ENCODE measurements at places on chromosomes 5 and 9. TPM values are rescaled to one million over a fixed set of nuclear protein-coding genes. Genes with fewer than 3 reads are reported as not detected.
A peak's percentile ranks its signal among the peaks of the same experiment; 100 is the strongest.

GRCh38 chr9:88651682-88652633 lies 117.0 kb downstream of the NXNL2 start:
- no peak for DNase-seq
- no peaks in the 10 kb centered on the region for H3K4me1 ChIP-seq
- H3K36me3 ChIP-seq, result no peaks in the 10 kb centered on the region
- H3K27me3 ChIP-seq, result peaks cover 16% of the 10 kb centered on the region

SPINK4 gene
- not detected for total RNA-seq

NUTM2F gene
- not detected for total RNA-seq

GRCh38 chr5:131821221-131821620 lies 24.4 kb upstream of the FNIP1 start:
- no peaks in the 10 kb centered on the region for H3K27me3 ChIP-seq
- H3K36me3 ChIP-seq, result peaks cover 2% of the 10 kb centered on the region
- no peaks in the 10 kb centered on the region for H3K4me1 ChIP-seq
- no peak for DNase-seq
- no peak overlapping the region for H3K27ac ChIP-seq
- H3K4me3 ChIP-seq, result no peak overlapping the region

TAF11L5 gene
- not detected for total RNA-seq

DNA sequence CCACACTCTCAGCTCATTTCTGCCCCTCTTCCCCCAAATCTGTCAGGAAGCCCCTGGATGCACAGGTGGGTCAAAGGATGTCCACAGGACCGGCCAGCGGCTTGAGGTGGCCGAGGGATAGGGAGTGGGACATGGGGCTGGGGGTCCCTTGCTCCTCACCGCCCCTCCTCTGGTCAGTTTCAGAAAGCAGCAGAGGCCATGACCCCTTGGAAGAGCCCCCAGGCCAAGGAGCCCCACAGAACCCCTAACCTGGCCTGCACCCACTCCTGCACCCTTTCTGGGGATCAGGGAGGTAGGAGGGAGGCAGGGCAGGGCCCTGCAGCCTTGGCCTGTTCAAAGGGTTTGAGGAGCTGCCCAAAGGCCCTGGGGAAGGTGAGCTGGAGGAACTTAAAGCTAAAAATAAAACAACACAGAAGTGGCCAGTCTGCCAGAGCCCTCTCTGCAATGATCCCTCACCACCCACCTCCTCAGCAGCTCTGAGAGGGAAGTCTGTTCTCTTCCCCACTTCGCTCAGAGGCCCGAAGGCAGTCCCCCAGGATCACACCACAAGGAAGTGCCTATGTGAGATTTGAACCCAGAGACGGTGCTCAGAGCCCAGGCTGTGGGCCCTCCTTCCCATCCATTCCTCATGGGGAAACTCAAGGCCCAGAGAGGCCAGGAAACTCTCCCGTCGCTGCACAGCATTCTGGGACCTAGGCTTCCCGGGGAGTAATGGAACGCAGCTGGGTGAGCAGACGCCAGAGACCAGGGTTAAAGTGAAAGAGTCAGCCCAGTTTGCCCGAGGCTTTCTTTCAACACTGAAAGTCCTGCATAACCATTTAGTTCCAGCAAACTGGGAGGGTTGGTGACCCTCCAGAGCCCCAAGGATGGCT lies 910 bp downstream of the ENG start:
- DNase-seq, result no peak
- H3K36me3 ChIP-seq, result peaks cover 11% of the 10 kb centered on the region
- peak overlapping the region; percentile 88 for H3K27ac ChIP-seq

DNA sequence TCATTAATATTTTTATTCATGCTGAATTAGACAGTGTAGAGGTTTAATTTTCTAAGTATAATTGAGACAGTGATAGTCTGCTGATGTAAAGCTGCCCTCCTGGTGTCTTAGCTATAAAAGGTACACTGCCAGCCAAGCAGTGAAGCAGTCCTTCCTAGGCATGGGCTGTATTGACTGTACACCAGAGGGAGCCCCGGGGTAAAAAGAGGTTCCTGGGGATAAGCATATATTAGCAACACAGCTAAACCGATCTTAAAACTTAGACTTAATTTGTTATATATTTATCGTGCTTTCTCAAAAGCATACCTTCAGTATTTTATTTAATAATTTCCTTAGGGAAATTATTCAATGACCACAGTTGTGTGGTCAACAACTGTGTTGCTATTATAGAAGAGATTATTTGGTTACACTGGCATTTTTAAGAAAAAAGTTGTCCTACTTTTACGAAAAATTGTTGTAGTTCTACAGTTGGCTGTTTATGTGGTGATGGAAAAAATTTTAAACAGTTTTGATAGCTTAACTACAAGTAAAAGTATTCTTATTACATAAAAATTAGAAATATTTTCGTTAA lies 68.8 kb downstream of the ELL2 start:
- H3K27me3 ChIP-seq, result no peaks in the 10 kb centered on the region
- H3K4me3 ChIP-seq, result no peak overlapping the region
- H3K36me3 ChIP-seq, result peaks cover 22% of the 10 kb centered on the region
- DNase-seq, result no peak
- H3K4me1 ChIP-seq, result no peaks in the 10 kb centered on the region

MRPS2 gene
- 32.6 TPM for total RNA-seq
